ENCODE measurements at places on chromosomes 11 and 22.

DNA sequence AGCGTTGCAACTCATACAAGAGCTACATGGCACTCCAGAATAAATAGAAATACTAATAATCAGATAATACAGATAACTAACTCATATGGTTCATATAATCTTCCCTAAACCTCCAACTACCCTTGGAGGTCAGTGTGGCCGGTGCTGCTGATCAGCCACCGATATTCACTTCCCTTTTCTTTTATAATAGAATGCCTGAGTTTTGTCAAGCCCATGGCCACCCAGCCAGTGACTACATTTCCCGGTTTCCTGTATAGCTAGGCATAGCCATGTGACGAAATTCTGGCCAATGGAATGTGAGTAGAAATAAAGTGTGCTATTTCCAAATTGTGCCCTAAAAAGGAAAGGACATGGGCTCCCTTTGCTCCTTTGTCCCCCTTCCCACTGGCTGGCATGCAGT lies 5.9 kb upstream of the CAT start:
- no peak for DNase-seq

DNA sequence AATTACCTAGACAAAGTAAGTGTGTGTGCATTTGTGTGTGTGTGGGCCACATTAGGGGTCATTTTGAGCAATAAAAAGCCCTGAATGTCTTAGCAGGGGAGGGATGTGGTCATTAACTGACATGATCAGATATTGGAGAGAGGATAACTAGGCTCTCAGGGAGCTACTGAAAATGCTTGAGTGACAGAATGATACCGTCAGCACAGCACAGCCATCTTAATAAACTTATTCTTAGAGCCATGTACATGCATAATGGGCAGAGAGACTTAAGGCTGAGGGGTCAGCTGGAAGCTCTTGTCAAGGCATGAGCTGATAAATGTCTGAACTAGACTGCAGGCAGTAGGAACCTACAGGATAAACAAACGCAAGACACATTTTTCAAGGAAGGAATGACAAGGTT lies 239.1 kb upstream of the NCAM1 start:
- DNase-seq: no peak

DNA sequence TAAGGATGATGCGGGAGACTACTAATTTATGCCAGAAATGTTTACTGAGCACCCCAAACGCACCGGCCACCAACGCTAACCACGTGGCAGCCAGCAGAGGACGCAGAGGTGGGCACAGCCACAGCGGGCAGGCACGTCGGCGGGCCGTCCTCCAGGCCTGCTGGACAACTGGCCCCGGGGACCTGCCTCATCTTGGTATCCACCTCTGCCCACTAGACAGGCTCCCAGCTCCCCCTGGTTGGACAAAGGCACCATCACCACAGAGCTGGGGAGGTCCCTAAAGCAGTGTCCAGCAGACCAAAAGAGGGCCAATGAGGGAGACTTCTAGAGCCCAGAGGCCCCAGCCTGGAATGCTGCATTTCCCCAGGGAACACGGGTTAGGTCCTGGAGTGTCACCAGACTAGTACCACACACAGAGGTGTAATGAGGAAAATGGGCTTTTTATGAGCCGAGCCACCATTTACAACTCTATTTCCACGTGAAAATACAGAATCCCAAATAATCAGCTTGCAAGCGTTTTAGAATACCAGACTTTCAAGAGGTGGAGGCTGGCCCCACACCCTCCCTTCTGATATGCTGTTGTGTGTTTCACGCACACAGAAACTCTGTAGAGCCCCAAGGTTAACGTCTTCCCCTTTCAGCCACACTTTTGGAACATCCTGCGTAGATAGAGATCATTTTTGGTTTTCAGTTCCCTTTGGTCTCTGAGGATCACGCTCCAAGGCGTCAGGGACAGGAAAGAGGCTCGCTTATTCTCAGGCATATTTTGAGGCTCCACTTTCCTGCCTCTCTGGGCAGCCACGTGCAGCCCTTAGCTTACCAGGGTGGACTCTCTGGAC lies 23.7 kb upstream of the BID start:
- DNase-seq: no peak

- no peak for DNase-seq
These were observed 10.8 kb upstream of the CALCB start for GRCh38 chr11:15062599-15062998.

- DNase-seq: no peak
These were observed 10.1 kb downstream of the ATP5MG start for GRCh38 chr11:118411530-118411929.

- peak; percentile 65 for DNase-seq
These were observed 5.4 kb downstream of the TNRC6B start for GRCh38 chr22:40183029-40183581.

DNA sequence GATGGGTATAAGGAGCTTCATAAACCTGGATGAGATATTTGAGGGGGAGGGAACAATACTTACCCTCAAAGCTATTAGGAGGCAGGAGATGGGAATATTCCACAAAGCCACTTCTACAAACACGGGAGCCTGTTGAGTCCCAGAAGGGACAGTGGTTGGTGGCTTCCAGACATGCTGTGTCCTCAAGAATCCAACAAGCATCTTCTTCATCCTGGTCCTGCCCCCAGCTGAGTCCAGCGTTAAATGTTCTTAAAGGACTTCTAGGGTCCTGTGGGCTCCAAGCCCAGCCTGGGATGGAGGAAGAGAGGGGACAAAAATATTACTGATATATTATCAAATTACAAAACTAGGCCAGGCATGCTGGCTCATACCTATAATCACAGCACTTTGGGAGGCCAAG lies 2.3 kb downstream of the CSKMT start:
- DNase-seq: no peak

- no peak for DNase-seq
These were observed 2.4 kb upstream of the ARAP1 start for GRCh38 chr11:72754544-72755155.

GRCh38 chr11:6635082-6635932 lies 16.1 kb upstream of the TPP1 start:
- no peak for DNase-seq

- DNase-seq: no peak
These were observed 312.4 kb downstream of the BUD13 start for GRCh38 chr11:116460156-116460920.

- no peak for DNase-seq
These were observed 75.6 kb upstream of the GRAMD1B start for GRCh38 chr11:123354371-123354975.

DNA sequence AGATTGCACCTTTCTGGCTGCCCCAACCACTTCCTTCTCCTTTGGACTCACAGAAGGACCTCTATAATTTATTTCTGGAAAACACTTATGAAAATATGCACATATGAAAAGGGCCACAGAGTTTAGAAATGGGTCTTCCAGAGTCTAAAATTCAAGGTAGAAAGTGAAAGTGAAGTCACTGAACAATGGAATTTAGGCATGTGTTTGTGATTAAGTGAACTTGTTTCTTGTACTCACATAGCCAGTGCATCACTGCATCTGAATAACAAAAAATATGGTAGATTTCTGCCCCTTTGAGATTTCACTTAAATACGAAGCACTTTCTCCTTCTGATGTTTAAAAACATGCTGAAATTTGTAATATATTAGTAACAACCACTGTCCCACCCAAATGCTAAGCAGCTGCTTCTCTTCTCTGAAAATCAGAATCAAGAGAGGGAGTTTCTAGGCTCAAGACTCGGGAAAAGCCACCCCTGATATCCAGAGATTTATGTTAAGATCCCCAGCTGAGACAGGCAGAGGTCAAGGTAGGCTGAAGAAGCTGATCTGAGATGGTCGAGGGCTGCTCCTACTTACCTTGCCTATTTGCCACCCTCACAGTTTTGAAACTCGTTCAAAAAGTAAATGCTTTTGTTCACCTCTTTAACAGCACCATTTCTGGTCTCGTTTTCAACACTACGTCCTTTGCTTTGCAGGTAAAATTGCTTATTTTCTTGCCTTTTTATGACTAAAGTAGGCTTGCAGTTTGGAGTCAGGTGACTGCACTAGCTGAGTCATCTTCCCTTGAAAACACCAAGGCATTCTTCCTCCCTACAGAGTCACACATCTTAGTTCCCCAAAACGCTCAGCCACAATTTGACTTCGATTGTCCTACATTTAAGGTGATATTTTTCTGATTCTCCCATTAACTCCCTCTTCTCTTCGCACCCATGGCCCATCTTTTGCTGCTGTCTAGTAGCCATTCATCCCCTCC lies at the start of gene XKR3:
TSS of gene XKR3 (minus strand) at position 696 of the 972 bp plus-strand sequence. CDS start 17,338 bp downstream, outside the sequence.
- DNase-seq: no peak

DNA sequence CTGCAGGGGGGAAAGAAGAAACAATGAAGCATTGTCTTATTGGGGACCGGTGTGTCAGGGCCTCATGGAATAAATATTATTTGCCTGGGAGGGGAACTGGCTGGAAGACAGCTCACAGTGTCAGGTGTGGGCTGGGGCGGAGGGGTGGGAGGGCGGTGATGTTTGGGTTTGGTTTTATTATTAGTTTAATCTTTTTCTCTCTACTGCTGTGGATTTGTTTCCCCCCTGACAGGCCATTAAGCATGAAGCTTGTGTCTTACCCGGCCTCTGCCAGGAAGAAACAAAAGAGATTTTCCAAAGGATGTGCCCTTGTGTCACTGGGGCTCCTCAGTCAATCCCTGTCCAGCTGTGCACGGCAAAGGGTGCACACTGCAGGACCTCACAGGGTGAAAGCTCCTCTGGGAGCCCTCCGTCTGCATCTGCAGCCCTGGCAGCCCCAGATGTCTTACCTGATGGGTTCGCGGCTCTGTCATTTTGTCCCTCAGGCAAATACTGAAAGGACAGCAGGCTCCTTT lies 203.1 kb upstream of the TMEM45B start:
- no peak for DNase-seq

- DNase-seq: peak; percentile 51
These were observed 112.0 kb downstream of the PLEKHA7 start for GRCh38 chr11:16902182-16902581.

DNA sequence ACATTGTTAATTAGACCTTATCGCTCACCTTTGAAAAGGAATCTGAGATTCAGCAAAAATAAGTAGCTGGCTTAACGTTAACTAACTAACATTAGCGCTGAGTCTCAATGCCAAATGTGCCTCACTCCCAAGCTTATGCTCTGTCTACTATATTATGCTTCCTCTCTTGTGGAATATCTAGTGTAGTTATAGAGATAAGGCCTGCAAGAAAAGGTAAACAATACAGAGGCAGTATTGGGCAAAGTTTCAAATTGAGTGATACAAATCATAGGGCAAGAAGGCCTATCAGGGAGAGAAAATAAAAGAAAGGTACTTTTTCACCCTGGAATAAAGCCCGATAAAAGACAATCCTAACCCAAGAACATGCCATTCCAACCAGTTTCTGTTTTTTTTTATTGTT lies 61.6 kb upstream of the SLC17A6 start:
- no peak for DNase-seq

- DNase-seq: no peak
These were observed 38.0 kb upstream of the GALNT18 start for GRCh38 chr11:11659567-11660362.

- no peak for DNase-seq
These were observed at the start of gene DLG2 for GRCh38 chr11:85627332-85627997. Gene DLG2, minus strand, starts transcription at chr11:85627344.

DNA sequence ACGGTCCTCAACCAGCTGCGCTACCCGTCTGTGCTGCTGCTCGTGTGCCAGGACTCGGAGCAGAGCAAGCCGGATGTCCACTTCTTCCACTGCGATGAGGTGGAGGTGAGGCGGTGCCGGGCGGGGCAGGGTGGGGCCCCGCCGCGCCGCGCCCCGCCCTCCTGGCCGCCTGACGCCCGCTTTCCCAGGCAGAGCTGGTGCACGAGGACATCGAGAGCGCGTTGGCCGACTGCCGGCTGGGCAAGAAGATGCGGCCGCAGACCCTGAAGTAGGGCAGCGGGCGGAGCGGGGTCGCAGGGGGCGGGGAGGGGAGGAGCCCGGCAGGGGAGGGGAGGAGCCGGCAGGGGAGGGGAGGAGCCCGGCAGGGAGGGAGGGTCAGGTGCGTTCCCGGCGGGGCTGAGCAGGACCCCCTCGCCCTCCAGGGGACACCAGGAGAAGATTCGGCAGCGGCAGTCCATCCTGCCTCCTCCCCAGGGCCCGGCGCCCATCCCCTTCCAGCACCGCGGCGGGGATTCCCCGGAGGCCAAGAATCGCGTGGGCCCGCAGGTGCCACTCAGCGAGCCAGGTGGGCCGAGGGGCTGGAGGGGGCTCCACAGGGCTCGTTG lies 14.7 kb downstream of the EPS8L2 start:
- DNase-seq: no peak

- DNase-seq: no peak
These were observed 12.9 kb downstream of the RANGAP1 start for GRCh38 chr22:41273128-41273527.

DNA sequence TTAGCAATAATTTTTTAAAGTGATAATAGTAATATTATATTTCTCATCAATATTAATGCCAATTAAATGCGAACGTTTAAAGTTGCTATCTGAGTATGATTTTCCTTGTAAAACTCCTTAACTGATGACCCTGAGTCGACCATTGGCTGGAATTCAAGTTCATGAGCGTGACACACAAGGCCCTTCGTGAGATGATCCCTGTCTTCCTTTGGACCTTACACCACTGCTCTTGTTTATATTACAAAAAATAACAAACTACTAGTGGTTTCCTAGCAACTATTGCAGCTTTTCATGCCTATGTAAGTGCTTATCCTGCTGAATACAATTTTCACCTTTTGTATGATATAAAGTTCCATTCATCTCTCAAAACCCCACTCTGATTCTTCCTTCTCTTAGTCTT lies 752.9 kb downstream of the CNTN5 start:
- DNase-seq: peak; percentile 14

DNA sequence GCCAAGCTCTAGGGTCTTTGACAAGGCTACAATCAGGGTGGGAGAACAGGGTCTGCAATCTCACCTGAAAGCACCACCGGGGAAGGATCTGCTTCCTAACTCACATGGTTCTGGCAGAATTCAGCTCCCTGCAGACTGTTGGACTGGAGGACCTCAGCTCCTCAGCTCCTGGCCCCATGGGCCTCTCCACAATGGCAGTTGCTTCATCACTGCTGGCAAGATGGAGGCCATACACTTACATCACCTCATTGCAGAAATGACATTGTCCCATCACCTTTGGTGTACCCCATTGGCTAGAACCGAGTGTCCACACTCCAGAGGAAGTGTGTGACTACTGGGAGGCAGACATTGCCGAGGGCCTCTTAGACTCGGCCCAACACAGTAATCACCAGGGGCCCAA lies 20.9 kb upstream of the MPPED1 start:
- no peak for DNase-seq
